Activated T-helper 1 cell treated with Interleukin-2 at 50 U/mL for 16 hours (primary cell): ENCODE measurements at places on chromosomes 1 and 21.
A peak's percentile ranks its signal among the peaks of the same experiment; 100 is the strongest.

GRCh38 chr1:94607398-94607797 is 65.8 kb upstream of the F3 start:
- DNase-seq: no peak

- no peak for DNase-seq
These were observed 37.3 kb downstream of the ATF3 start for GRCh38 chr1:212645546-212646543.

- DNase-seq: no peak
These were observed 101.7 kb downstream of the ADSS2 start for GRCh38 chr1:244350027-244350426.

- no peak for DNase-seq
These were observed 10.7 kb downstream of the WNT3A start for GRCh38 chr1:228017356-228018124.

DNA sequence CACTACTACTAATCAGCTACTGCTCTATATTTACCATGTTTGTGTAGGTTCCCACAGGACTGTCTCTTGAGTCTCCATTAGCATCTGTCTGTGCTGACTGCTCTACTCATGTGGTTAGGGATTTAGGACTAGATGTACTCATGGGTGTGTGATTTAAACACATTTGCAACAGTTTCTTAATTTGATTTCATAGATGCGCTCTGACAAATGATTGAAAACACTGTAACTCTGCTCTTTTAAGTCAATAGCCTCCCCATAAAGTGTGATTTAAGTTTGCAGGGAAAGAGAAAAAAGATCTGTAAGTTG is 809.3 kb downstream of the NCAM2 start:
- no peak for DNase-seq

GRCh38 chr1:36942148-36942547 is 92.2 kb downstream of the GRIK3 start:
- no peak for DNase-seq

DNA sequence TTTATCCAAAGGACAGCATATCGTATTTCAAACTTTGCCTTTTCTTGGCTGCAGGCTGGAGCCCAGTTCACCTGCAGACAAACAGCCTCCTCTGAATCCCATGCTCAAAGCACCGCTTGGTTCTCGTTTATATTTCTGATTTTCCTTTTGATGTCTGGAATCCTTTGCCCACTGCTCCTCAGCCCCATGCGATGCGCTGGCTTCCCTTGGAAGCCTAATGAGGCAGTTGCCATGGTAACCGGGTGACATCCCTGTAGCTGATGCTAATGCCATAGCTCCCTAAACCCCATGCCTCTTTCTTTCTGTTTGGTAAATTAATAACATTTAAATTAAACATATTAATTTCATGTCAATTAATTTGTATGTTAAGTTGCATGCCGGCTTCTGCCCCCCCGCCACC is 327.1 kb downstream of the PRDM2 start:
- DNase-seq: no peak

GRCh38 chr1:102757363-102757762 is 351.0 kb downstream of the COL11A1 start:
- DNase-seq: no peak

GRCh38 chr1:11394592-11395245 is 84.2 kb upstream of the DISP3 start:
- DNase-seq: no peak

- DNase-seq: no peak
These were observed 13.4 kb downstream of the LAPTM5 start for GRCh38 chr1:30744060-30744756.

GRCh38 chr21:35779690-35780570 is 280.4 kb downstream of the SETD4 start:
- no peak for DNase-seq

DNA sequence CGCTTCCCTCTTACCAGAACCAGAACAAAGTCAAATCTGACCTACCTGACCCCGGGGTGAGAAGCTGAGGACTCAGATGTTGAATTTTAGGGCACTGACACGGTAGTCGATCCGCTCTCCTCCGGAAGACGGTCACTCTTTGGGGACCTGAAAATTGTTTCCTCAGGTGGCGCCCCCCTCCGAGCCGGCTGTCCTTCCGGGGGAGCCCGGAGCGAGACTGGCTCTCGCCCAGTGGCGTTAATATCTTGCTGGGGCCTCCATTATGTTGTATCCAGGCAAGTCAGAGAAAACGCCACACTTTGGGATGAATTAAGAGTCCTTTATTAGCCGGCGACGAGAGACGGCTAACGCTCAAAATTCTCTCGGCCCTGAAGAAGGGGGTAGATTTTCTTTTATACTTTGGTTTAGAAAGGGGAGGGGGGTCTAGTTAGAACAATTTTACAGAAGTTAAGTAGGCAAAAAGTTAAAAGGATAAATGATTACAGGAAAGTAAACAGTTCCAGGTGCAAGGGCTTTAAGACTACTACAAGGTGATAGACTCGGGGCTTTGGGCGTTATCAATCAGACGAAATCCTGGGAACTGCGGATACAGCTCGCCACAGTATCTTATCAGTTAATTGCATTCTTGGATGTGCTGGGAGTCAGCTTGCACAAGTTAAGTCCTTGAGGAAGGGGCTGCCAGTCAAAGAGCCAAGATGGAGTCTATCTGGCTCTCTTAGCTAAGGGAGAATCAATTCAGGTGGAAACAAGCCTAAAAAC is 269.5 kb downstream of the DSCAM start:
- no peak for DNase-seq

DNA sequence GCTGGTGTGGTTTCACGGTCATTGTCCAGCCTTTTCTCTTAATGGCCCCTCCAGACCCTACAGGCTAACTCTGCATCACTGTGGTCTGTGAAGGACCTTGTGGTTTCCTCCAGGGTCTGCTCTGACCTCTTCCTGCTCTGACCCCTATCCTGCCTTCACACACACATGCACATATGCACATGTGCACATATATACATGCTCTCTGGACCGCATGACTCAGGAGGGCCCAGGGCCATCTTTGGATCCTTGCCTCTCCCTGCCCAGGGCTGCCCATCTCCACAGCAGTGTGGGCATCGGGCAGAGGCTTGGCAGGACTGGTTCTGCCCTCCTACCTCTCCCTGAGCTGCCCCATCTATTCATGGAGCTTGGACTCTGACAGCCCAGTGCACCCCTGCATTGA is 510.9 kb downstream of the PTPRU start:
- no peak for DNase-seq

DNA sequence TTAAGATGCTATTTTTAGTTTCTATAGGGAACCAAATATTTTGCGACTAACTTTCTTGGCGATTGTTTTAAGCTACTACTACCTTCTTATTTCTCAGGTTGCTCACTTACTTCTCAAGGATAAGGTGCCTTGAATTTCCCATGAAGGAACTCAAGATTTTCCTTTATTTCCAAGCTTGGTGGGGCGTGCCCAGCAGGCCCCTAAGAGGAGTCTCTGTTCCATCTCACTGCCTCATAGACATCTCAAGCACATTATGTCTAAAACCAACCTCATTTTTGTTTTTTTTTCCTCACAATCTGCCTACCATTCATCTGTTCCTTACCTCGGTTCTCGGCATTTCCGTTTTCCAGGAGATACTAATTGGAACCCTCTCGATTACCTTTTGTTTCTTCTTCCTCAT is 421.9 kb downstream of the DISC1 start:
- no peak for DNase-seq

- no peak for DNase-seq
These were observed 4.4 kb downstream of the SNAP47 start for GRCh38 chr1:227739636-227740035.

GRCh38 chr1:10253149-10253548 is 42.8 kb downstream of the KIF1B start:
- DNase-seq: no peak

GRCh38 chr1:244603498-244603897 is 49.4 kb upstream of the DESI2 start:
- DNase-seq: no peak

- no peak for DNase-seq
These were observed 125.3 kb downstream of the DISP1 start for GRCh38 chr1:222940095-222940494.

DNA sequence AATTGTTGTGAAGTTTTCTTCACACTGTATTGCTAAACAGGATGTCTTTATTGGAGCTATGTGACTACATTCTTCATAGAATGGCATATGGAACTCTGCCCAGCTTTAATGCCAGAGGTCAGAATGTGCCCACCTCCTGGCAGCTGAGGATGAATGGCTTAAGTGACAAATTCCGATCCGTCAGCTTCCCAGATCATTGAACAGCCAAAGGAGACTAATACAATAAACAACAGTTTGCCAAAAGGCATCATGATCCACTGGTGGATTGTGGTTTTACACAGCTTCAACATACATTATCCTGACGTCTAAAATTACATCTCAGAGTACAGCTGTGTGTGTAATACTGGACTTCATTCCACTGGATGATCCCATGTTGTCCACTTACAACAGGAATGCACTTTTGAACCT is 68.7 kb upstream of the C1orf105 start:
- no peak for DNase-seq

- no peak for DNase-seq
These were observed 22.6 kb downstream of the OR2G3 start for GRCh38 chr1:247627951-247628350.

DNA sequence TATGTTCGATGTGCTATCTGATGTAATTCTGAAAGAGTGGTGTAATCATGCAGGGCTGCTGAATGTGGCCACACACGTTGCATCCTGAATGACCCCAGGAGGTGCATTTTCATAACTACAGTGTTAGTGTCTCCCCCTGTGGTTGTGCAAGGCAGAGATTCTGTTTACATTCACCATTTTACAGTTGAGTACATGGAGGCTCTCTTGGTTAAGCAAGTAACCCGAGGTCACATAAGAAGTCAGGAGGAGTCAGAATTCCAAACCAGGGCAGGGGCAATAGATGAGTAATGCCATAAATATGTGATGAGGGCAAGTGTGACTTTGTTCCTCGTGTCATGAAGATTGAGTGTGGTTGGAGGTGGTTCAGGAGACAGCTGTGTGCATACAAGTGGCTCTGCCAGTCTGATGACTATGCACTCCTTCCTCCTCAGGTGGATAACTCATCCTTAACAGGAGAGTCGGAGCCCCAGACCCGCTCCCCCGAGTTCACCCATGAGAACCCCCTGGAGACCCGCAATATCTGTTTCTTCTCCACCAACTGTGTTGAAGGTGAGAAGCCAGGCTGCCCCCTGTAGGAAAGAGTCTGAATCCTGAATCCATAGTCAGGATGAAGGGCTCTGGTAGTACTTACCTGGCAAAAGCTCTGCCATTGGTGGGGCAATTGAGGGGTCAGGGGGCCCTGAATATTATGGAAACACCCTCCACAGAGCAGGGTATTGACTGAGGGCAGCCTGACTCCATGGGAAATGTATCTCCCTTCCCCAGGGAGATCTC is 9.3 kb downstream of the ATP1A2 start:
- DNase-seq: no peak

- DNase-seq: no peak
These were observed at the start of gene TRIM67 for GRCh38 chr1:231161667-231162296. TSS of gene TRIM67 (plus strand) at chr1:231162058. CDS start at chr1:231162970, 912 bp downstream.

GRCh38 chr1:24875991-24876506 is 54.0 kb downstream of the RUNX3 start:
- DNase-seq: no peak

- no peak for DNase-seq
These were observed 15.1 kb downstream of the FAAP20 start for GRCh38 chr1:2179283-2180013.

- DNase-seq: peak; percentile 95
These were observed at the start of gene KIF1B for GRCh38 chr1:10209905-10210810. TSS of gene KIF1B (plus strand) at chr1:10210570. CDS start at chr1:10232329, 21,759 bp downstream.

GRCh38 chr1:245679821-245680780 is 525.3 kb downstream of the KIF26B start:
- no peak for DNase-seq

DNA sequence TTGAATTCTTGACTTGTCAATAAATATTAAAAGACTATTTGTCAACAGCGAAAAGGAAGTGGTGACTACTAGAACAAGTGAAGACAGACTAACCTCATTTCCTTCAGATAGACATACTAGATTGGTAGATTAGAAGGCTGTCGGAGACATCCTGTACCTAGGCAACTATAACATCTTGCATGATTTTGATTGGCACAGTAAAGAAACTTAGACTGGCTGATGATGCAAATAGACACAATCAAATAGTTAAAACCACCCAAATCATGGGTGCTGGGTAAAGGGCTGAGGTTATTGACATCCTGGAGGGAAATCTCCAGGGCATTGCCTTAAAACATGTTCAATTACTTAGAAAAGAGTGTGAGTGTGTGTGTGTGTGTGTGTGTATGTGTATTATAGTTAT is 85.9 kb upstream of the EDEM3 start:
- DNase-seq: no peak

GRCh38 chr1:183903101-183903500 is 98.2 kb downstream of the RGL1 start:
- no peak for DNase-seq

DNA sequence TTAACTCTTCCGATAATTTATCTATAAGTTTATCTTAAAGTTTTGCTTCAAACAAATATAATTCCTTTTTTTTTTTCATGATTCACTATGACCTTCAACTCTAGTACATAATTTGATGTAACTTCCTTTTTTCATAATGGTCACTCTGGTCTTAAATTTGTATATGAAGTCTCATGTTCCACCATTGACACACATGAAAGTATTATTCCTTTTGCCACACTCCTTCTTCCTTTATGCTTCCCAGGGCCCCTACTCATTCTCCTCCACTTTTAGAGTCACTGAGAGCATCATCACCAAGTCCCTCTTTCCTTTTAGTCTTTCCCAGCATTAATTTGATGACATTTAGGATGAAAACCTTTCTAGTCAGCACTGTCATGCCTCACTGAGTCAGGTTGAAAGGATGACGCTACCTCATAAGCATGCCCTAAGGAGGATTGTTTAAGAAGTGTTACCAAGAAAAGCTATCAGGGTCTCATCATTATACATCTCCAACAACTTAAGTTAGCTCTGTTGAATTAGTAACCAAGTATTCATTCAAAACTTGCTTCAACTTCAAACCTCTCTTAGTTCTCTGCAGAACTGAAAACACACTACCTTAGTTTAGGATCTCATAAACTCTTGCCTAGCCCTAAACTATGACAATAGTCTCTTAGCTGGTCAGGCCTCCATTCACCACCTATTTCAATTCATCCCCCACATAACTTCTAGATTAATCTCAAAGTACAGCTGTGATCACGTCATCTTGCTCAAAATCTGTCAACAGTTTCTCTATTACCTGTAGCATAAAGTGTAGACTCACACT is 14.5 kb downstream of the AUNIP start:
- DNase-seq: no peak
